ENCODE measurements at places on chromosomes 16 and 17. TPM values are rescaled to one million over a fixed set of nuclear protein-coding genes. Genes with fewer than 3 reads are reported as not detected.

ZNF319 gene
- 6.6 TPM for total RNA-seq

CD79B gene
- total RNA-seq = 28.0 TPM

EFCAB5 gene
- 0.54 TPM for total RNA-seq

ALOX12 gene
- not detected for total RNA-seq

- H3K27me3 ChIP-seq = no peaks in the 10 kb centered on the region
- H3K4me3 ChIP-seq = no peak overlapping the region
- H3K36me3 ChIP-seq = no peaks in the 10 kb centered on the region
- DNase-seq = no peak
- peaks cover 41% of the 10 kb centered on the region for H3K4me1 ChIP-seq
Observed at GRCh38 chr16:57603115-57604024, 25.1 kb upstream of the ADGRG1 start.

GRCh38 chr16:88063211-88063773 is 112.1 kb downstream of the BANP start:
- H3K27me3 ChIP-seq = no peaks in the 10 kb centered on the region
- peaks cover 15% of the 10 kb centered on the region for H3K36me3 ChIP-seq
- no peaks in the 10 kb centered on the region for H3K4me1 ChIP-seq

GRCh38 chr16:46650254-46650623 is 29.1 kb upstream of the SHCBP1 start:
- H3K4me3 ChIP-seq = no peak overlapping the region
- H3K27me3 ChIP-seq = no peaks in the 10 kb centered on the region
- H3K27ac ChIP-seq = no peak overlapping the region
- peaks cover 6% of the 10 kb centered on the region for H3K36me3 ChIP-seq
- DNase-seq = no peak

GRCh38 chr17:78343187-78343542 is 16.7 kb downstream of the SOCS3 start:
- H3K27ac ChIP-seq = peak overlapping the region; percentile 89
- H3K36me3 ChIP-seq = no peaks in the 10 kb centered on the region
- H3K4me1 ChIP-seq = peaks cover 74% of the 10 kb centered on the region
- peak; percentile 45 for DNase-seq
- H3K4me3 ChIP-seq = peak overlapping the region; percentile 55
- H3K27me3 ChIP-seq = no peaks in the 10 kb centered on the region
